ENCODE measurements at places on chromosomes 4 and X. TPM values are rescaled to one million over a fixed set of nuclear protein-coding genes. Genes with fewer than 3 reads are reported as not detected.

DNA sequence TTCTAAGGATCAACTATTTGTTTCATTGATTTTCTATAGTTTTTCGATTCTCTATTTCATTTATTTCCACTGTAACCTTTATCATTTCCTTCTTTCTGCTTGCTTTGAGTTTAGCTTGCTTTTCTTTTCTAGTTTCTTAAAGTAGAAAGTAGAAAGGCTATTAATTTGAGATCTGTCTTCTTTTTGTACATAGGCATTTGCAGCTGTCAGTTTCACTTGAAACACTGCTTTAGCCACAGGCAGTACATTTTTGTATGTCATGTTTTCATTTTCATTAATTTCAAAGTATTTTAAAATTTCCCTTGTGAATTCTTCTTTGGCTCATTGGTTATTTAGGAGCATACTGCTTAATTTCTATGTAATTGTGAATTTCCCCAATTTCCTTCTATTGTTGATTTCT lies 152.2 kb downstream of the SH3KBP1 start:
- no peak for DNase-seq

DNA sequence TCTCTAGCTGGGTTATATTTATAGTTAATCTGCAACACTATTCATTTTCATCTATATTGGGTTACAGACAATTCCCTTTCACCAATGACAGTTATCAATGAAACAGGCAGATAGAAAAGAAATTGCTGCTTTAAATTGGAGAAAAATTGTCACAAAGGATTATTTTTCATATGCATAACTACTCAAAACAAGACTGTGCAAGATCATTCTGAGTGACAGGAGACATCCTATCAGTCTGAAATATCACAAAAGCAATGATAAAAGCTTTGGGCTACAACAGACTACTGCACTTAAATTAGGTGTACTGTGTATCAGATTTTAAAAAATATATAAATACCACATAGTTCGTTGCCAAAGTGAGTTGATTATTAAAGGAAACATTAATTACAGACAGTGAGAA lies 722.6 kb downstream of the ARAP2 start:
- no peak for DNase-seq

DNA sequence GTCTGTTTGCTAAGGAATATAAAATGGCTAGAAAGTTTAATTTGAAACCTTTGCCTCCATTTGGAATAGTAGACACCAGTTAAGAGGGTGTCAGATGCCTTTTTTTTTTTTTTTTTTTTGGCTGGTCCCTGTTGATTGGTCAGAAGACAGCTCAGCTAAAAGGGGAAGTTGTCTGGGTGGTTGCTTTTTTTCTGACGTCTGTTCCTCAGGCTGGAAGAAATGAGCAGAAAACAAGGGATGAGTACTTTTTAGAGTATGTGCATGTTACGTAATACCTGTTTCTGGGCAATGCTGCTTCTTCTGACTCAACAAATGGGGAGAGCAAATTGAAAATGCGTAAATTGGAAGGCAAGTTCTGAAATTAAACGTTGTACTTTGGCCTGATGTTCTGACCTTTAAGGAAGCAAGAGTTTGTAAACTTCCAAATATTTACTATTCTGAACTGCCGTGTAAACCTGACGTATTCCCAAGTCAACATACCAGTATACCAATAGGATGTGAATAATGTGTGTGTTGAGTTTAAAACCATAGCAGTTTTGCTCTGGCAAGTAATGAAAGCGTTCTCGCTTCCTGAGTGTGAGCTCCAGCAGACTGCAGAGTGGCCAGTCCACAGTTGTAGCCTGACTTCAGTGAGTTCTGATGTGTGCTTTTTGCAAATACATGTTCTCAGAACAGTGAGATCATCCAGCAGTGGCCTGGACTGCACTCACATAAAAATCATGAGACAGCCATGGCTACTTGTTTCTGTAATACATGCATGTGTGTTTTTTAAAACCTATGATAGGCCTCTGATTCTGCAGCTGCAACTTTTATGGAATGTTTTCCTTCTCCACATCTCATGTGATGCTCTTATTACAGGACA lies 1.7 kb downstream of the SAT1 start:
- peak; percentile 25 for DNase-seq

GRCh38 chr4:129176864-129177263 lies 80.9 kb downstream of the C4orf33 start:
- no peak for DNase-seq

DNA sequence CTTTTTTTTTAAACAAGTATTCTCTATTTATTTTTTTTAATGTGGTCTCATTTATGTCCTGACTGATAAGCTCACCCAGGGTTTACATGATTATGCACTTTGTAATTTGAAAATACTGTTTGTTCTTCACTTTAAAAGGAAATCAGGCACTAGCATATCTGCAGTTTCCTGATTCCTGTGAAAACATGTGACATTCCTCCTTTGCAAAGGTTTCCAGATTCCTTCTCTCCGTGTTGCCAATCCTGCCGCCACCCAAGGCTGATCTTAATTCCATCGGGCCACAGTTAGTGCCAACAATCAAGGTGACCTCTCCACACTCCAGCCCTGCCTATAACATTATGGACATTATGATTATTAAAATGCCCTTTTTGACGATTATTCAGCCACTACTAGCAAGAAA lies 225.4 kb downstream of the PCDH7 start:
- DNase-seq: peak; percentile 28

The ATP5ME gene
- 37.9 TPM for total RNA-seq

The ZMAT1 gene
- 12.5 TPM for total RNA-seq
